ENCODE measurements at places on chromosomes 1 and 21. TPM values are rescaled to one million over a fixed set of nuclear protein-coding genes. Genes with fewer than 3 reads are reported as not detected.

The ALDH9A1 gene
- 46.4 TPM for total RNA-seq

The ARHGEF16 gene
- 1.2 TPM for total RNA-seq

The LCE4A gene
- total RNA-seq, result not detected

The PTPN22 gene
- 0.29 TPM for total RNA-seq

The SLC30A2 gene
- total RNA-seq, result 1.2 TPM

The RIPPLY3 gene
- not detected for total RNA-seq

The NBPF4 gene
- not detected for total RNA-seq

The FNBP1L gene
- total RNA-seq, result 16.6 TPM

The NBPF26 gene
- 7.0 TPM for total RNA-seq

All from gastrocnemius medialis (tissue), 4 donors.